Activated T-cell treated with anti-CD3 and anti-CD28 coated beads, Interleukin-2, amount 50 U/mL, for 1 hour (primary cell): ENCODE measurements at places on chromosomes 3 and 15.

DNA sequence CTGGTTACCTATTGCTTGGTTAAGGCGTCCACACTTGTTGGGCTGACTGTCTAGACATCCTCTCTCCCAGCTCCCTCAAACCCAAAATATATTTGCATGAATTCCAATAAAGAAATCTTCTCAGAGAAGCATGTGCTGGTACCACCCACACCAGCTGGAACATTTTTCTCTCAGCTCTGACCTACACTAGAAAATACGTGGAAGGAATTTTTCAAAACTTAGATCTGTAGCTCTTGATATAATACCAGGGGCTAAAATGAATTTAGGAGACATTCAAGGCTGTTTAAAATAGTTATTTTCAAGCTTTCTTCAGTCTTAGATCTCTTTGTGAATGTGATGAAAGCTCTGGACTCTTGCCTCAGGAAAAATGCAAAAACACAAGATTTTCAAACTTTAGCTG, 590.4 kb downstream of the PDCD6IP start:
- no peak for DNase-seq

GRCh38 chr15:59262316-59262715, 55.7 kb downstream of the LDHAL6B start:
- DNase-seq: no peak

DNA sequence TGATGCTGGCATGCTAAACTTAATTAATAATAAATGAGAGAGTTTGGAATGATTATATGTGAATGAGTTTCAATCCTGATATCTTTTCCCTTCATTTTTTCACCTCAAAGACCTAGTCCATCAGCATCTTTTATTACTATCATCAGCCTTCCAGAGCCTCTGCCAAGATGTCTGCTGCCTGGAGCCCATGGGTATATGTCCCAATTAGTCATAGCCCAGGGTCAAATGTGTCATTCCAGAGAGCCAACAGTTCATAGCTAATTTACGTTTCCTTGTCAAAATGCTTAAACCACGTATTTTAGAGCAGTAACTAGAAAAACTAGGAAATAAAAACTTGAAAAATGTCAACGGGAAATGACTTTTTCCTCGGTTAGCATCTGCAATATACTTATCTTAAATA, 457.9 kb downstream of the SI start:
- no peak for DNase-seq

GRCh38 chr3:194736896-194737600, 51.4 kb downstream of the FAM43A start:
- DNase-seq: no peak

- DNase-seq: no peak
Observed at GRCh38 chr15:84834229-84834955, 17.2 kb downstream of the ALPK3 start.

GRCh38 chr15:96160269-96160668, 170.2 kb upstream of the NR2F2 start:
- no peak for DNase-seq

- no peak for DNase-seq
Observed at GRCh38 chr3:60308808-60309207, 942.4 kb downstream of the FHIT start.

GRCh38 chr15:63901912-63902670, 68.3 kb upstream of the HERC1 start:
- no peak for DNase-seq
